Immature natural killer cell (primary cell): ENCODE measurements at places on chromosomes 3 and 15. TPM values are rescaled to one million over a fixed set of nuclear protein-coding genes. Genes with fewer than 3 reads are reported as not detected.

DNA sequence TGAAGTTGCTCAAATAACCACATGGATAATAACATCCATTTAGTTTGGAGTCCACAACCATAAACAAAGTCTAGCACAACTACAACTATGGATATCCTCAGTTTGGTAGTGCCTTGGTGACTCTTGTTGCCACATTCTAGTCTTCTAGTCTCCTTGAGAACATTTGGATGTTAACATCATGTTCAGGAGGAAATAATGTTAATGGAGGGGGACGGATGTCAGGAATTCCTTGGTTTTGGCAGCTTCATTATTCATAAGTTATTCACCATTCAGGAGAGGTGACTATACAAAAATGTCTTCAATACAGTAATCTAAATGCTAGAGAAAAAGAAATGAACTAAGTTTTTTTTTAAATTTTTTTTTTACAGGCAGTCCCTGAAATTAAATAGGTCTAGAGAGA is 26.4 kb upstream of the GABPB1 start:
- peaks cover 2% of the 10 kb centered on the region for H3K27me3 ChIP-seq
- H3K27ac ChIP-seq = no peak overlapping the region
- H3K36me3 ChIP-seq = no peaks in the 10 kb centered on the region
- H3K4me3 ChIP-seq = no peak overlapping the region

DNA sequence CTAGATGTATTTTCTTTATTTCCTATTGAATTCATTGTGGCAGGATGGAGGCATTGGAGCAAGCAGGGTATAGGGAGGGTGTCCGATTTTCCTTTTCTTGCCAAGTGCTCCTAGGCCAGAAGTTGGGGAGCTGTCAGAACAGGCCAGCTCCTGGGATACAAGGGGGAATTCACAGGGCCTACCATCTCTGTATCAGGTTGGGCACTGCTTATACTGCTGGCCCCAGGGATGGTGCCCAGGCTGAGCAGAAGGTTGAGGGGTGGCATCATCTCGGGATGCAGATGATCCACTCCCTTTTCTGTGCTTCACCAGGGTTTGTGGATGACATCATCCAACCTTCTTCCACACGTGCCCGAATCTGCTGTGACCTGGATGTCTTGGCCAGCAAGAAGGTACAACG is 79.5 kb downstream of the PCCB start:
- peaks cover 38% of the 10 kb centered on the region for H3K36me3 ChIP-seq
- no peaks in the 10 kb centered on the region for H3K27me3 ChIP-seq
- H3K27ac ChIP-seq = no peak overlapping the region
- H3K4me3 ChIP-seq = no peak overlapping the region

- no peak overlapping the region for H3K4me3 ChIP-seq
- no peaks in the 10 kb centered on the region for H3K36me3 ChIP-seq
- H3K4me1 ChIP-seq = peaks cover 27% of the 10 kb centered on the region
- peak overlapping the region; percentile 75 for H3K27ac ChIP-seq
- peaks cover 19% of the 10 kb centered on the region for H3K27me3 ChIP-seq
- DNase-seq = no peak
Observed at GRCh38 chr3:48915296-48915695, 3.3 kb upstream of the ARIH2 start.

DNA sequence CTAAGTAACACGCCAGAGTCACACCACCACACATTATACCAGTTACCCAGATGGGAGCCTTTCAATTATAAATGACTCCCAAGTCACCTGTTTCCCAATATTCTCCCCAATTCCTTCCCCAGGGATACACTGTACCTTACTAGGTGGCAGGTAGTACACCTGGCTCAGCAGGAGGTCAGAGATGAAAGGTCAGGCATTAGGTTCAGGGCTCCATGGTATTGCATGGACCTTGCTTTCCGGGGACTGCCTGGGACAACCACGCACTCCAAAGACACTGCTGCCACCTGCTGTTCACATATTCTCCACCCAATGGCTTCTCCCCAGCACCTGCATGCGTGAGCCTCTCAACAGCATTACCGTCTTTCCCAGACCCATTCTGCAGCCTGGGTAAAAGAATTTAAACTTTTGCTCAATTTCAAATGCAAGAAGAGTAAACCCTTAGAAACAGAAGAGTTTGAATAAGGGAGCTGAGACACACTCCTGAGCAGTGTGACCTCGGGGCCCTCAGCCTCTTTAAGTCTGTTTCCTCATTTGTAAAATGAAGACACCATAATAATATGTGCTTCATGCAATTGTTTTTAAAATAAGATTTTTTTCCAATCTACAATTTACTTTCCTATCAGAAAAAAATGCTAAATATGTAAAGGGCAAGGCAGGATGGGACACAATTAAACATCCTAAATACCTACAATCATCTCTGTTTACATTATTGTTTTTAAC is 28.0 kb upstream of the LACTB start:
- peaks cover 10% of the 10 kb centered on the region for H3K4me1 ChIP-seq
- peak; percentile 57 for DNase-seq
- no peak overlapping the region for H3K27ac ChIP-seq
- no peaks in the 10 kb centered on the region for H3K36me3 ChIP-seq
- no peak overlapping the region for H3K4me3 ChIP-seq
- H3K27me3 ChIP-seq = peaks cover 6% of the 10 kb centered on the region

DNA sequence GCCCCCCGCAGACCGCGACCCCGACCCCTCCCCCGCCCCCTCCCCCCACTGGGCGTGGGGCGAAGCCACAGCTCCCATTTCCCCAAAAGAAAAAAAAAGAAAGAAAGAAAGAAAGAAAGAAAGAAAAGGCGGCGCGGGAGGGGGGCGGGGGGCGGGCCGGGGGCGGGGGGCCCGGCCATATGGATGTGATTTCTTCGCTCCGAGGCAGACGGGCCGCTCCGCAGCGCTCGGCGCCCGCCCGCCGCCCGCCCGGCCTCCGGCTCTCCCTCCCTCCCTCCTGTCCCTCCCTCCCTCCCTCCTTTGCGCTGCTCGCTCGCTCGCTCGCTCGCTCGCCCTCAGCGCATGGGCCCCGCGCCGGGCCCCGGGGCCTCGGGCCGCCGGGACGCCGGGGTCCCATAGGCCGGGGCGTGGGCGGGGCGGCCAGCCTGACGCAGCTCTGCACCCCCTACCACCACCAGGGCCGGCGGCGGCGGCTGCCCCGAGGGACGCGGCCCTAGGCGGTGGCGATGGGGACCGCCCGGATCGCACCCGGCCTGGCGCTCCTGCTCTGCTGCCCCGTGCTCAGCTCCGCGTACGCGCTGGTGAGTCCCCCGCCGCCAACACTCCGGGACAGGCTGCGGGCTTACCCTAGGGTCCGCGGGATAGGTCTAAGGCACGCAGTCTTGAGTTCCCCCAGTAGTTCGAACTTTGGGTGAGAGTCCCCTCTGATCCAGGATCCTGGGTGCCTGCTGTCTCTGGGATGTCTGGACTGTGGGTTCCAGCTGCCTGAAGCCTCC is 5.7 kb downstream of the PTH1R start:
- peaks cover 13% of the 10 kb centered on the region for H3K27me3 ChIP-seq
- peak overlapping the region; percentile 83 for H3K4me3 ChIP-seq
- H3K36me3 ChIP-seq = peaks cover 3% of the 10 kb centered on the region
- peaks cover 32% of the 10 kb centered on the region for H3K4me1 ChIP-seq
- H3K27ac ChIP-seq = no peak overlapping the region

The SLC28A1 gene
- not detected for polyA plus RNA-seq

The LRRC31 gene
- polyA plus RNA-seq = not detected

GRCh38 chr3:176919836-176920765 is 277.2 kb downstream of the TBL1XR1 start:
- H3K4me1 ChIP-seq = peaks cover 2% of the 10 kb centered on the region
- H3K36me3 ChIP-seq = no peaks in the 10 kb centered on the region
- no peak overlapping the region for H3K4me3 ChIP-seq

The ROBO1 gene
- polyA plus RNA-seq = not detected

DNA sequence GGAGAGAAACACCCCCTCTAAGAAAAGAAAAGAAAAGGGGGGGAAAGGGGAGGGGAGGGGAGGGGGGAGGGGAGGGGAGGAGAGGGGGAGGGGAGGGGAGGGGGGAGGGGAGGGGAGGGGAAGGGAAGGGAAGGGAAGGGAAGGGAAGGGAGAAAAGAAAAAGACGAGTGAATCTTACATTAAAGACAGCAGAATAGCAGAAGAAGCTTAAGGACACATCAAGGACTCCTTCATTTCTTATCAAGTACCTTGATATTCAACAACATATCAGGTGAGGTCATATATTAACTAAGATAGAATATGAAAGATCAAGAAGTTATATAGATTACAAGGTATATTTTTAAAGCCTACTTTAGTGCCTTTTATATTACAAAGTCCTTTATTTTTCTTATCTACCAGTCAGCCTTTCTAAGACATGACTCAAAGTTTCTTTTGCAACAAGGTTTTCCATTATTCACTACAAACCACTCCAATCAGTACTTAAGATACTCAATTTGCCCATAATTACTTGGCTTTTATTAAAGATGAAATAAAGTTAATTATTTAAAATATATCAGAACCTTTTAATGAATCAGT is 17.7 kb upstream of the AADAC start:
- peaks cover 3% of the 10 kb centered on the region for H3K36me3 ChIP-seq
- no peak overlapping the region for H3K27ac ChIP-seq
- DNase-seq = no peak
- no peak overlapping the region for H3K4me3 ChIP-seq
- H3K4me1 ChIP-seq = no peaks in the 10 kb centered on the region

The CD96 gene
- 251 TPM for polyA plus RNA-seq

DNA sequence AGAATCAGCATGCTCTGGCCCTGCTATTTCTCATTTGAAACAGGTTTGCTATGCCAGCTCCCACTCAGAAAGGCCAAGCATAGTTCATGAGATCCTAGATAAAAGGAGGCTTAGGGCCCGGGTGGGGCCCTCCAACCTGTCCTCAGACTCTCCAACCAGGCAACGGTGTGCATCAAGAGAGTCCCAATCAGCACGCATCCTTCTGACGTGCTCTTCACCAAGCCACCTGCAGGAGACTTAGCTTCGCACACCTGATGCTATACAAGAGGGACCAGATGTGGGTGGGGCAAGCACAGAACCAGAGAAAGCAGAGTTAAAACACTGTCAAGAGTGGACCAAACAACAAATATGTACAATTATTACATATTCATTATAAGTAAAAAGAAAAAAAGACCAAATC is 17.3 kb downstream of the STIMATE start:
- peaks cover 34% of the 10 kb centered on the region for H3K4me1 ChIP-seq
- H3K27ac ChIP-seq = no peak overlapping the region
- peaks cover 4% of the 10 kb centered on the region for H3K36me3 ChIP-seq
- peaks cover 3% of the 10 kb centered on the region for H3K27me3 ChIP-seq
- no peak overlapping the region for H3K4me3 ChIP-seq

GRCh38 chr3:177931346-177931745 is 604.9 kb upstream of the KCNMB2 start:
- no peak overlapping the region for H3K27ac ChIP-seq
- H3K4me1 ChIP-seq = no peaks in the 10 kb centered on the region
- peaks cover 1% of the 10 kb centered on the region for H3K27me3 ChIP-seq
- H3K36me3 ChIP-seq = no peaks in the 10 kb centered on the region
- H3K4me3 ChIP-seq = no peak overlapping the region

DNA sequence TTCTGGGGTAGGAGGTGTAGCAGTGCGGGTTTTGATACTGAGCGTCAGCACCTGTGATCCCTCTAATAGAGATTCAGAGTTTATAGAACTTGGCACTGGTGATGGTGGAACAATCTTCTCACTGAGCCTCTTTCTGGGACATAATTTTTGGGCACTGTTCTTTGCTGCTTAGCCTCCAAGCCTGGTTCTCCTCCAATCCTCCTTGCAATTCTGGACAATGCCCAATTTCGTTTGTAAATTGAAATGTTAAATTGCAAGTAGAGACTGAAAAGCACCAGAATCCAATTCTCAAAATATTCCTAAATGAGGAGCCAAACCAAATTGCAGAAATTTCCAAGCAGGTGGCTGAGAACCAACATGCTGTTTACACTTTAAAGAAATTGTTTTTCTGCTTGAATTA is 149.8 kb upstream of the ABI3BP start:
- DNase-seq = no peak
- no peak overlapping the region for H3K27ac ChIP-seq
- no peak overlapping the region for H3K4me3 ChIP-seq
- H3K27me3 ChIP-seq = no peaks in the 10 kb centered on the region
- H3K4me1 ChIP-seq = no peaks in the 10 kb centered on the region

The LRRIQ4 gene
- polyA plus RNA-seq = not detected

GRCh38 chr3:94402126-94402525 is 339.3 kb downstream of the NSUN3 start:
- no peak for DNase-seq
- no peak overlapping the region for H3K27ac ChIP-seq
- H3K27me3 ChIP-seq = peaks cover 5% of the 10 kb centered on the region
- no peaks in the 10 kb centered on the region for H3K4me1 ChIP-seq
- no peaks in the 10 kb centered on the region for H3K36me3 ChIP-seq
- no peak overlapping the region for H3K4me3 ChIP-seq

DNA sequence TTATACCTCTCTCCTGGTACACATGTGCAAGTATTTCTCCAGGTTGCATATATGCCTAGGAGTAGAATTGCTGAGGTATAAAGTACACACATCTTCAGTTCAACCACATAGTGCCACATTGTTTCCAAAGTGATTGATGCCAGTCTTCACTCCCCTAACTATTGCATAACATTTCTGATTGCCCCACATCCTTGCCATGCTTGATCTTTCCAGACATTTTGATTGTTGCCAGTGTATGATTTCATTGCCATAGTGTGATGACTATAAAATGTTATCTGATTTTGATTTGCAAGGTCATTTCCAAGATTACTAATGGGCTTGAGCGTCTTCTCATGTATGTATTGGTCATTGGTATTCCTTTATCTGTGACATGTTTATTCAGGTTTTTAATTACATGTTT is 61.1 kb upstream of the MLF1 start:
- H3K4me3 ChIP-seq = no peak overlapping the region
- H3K27me3 ChIP-seq = peaks cover 3% of the 10 kb centered on the region
- H3K36me3 ChIP-seq = peaks cover 4% of the 10 kb centered on the region

GRCh38 chr3:30248423-30248822 is 358.0 kb upstream of the TGFBR2 start:
- H3K4me3 ChIP-seq = no peak overlapping the region
- H3K27ac ChIP-seq = no peak overlapping the region
- peaks cover 8% of the 10 kb centered on the region for H3K4me1 ChIP-seq
- peaks cover 5% of the 10 kb centered on the region for H3K27me3 ChIP-seq
